ENCODE measurements at places on chromosomes 4 and X. TPM values are rescaled to one million over a fixed set of nuclear protein-coding genes. Genes with fewer than 3 reads are reported as not detected.

- H3K27me3 ChIP-seq = peaks cover 11% of the 10 kb centered on the region
- H3K27ac ChIP-seq = no peak overlapping the region
- H3K36me3 ChIP-seq = no peaks in the 10 kb centered on the region
- H3K4me1 ChIP-seq = no peaks in the 10 kb centered on the region
These were observed 153.0 kb downstream of the DCLK2 start for GRCh38 chr4:150231107-150231770.

DNA sequence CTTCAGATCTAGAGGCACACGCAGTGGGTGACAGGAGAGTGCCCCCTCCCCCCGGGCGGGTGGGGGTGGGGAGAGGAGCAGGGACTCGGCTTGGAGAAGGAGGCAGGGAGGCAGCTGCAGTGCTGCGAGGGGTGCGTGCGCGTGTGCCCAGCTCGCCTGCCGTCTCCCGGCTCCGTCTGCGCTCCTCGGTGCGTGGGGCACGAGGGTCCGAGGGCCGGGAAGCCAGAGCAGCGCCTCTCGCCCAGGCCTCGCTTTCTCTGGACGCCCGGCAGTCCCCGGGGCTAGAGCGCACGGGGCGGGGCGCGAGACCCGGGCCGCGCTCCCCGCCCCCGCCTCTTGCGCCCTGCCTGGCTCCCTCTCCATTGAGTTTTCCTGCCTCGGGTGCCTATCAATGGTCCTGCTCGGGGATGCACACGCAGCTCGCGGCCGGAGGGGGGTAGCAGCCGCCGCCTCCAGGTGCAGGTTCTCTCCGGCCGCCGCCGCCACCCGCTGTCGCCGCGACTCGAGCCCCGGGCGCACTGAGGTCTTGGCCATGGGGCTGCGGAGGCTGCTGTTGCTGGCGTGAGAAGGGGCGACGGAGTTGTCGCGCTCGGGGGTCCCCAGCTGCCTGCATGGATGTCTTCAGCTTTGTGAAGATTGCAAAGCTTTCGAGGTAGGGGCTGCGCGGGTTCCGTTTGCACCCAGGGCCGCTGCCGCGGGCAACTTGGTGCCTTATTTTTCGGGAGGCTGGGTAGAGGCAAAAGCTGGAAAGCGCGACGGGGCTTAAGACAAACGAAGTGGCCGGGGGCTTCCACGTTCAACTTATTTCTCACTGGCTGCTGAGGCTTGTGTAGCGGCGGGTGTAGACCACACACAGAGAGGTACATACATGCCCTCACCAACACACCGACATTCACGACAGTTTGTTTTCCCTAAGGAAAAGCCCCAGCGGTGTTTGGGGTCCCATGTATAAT, at the start of gene FRMPD4:
FRMPD4 (plus strand) TSS at position 113 of the 953 bp plus-strand sequence; CDS start at position 612, 499 bp downstream.
- DNase-seq = no peak
- peaks cover 9% of the 10 kb centered on the region for H3K27me3 ChIP-seq
- H3K4me3 ChIP-seq = no peak within 1 kb of the TSS
- no peak within 1 kb of the TSS for H3K27ac ChIP-seq
- H3K4me1 ChIP-seq = no peaks in the 10 kb centered on the region
- no peaks in the 10 kb centered on the region for H3K36me3 ChIP-seq

Gene AMTN
- not detected for total RNA-seq

GRCh38 chrX:119411959-119412358, 12.8 kb downstream of the SLC25A43 start:
- no peak for DNase-seq
- peaks cover 3% of the 10 kb centered on the region for H3K4me1 ChIP-seq
- peaks cover 2% of the 10 kb centered on the region for H3K36me3 ChIP-seq
- no peak overlapping the region for H3K4me3 ChIP-seq
- no peak overlapping the region for H3K27ac ChIP-seq

- H3K36me3 ChIP-seq = peaks cover 14% of the 10 kb centered on the region
- no peaks in the 10 kb centered on the region for H3K27me3 ChIP-seq
- H3K4me3 ChIP-seq = no peak overlapping the region
These were observed 95.7 kb downstream of the SHISA3 start for GRCh38 chr4:42492962-42493361.

DNA sequence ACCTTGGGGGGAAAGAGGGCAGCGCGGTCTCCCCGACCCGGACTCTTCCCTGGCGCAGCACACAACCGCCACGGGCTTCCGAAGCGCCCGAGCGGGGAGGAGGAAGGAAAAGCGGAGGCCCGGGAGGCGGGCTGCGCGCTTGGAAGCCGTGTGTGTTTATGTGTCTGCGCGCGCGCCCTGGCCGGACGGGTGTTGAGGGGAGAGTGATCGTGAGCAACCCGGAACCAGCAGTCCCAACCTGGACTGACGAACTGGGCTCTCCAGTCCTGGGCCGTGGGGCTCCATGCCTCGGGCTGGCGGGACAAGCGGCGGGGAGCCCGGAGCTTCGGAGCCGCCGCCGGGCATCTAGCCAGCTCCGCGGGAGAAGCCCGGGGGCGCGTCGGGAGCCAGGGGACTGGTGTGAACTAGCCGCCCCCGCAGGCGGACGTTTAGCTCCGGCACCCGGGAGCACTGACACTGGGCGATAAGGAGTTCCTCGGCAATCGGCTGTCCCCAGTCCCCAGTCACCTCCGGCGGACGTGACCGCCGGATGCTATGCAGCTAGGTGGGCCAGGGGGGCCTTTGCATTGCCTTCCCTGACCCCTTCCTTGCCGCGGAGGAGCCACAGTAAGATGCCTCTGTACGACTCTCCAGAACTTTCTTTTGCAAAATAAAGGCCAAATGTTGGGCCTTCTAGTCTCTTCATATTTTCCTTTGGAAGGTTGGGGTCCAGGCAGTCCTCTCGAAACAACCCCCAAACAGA, 74.8 kb upstream of the BCOR start:
- peak; percentile 46 for DNase-seq
- H3K4me1 ChIP-seq = peaks cover 33% of the 10 kb centered on the region
- peak overlapping the region; percentile 100 for H3K27ac ChIP-seq
- no peaks in the 10 kb centered on the region for H3K27me3 ChIP-seq

Gene CENPC
- 32.6 TPM for total RNA-seq

GRCh38 chr4:37279894-37280592, 35.5 kb downstream of the NWD2 start:
- no peak overlapping the region for H3K4me3 ChIP-seq
- H3K4me1 ChIP-seq = no peaks in the 10 kb centered on the region
- no peaks in the 10 kb centered on the region for H3K27me3 ChIP-seq

DNA sequence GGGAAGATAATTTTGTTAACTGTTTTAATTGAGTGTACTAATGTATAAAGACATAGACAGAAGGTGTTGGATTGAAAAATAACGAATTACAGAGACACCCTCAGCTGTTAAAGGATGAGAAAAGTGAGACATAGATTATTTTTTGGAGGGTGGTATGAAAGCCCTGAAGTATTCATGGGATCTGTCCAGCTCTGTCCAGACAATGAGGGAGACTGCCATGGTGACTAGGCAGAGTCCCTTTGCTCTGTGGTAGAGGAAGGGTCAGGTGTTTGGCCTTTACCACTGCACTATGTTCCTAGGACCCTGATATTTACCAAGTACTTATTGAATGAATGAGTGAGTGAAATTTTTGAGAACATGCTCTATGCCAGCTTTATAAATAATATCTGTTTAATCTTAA, 11.4 kb downstream of the FGF2 start:
- no peak overlapping the region for H3K27ac ChIP-seq
- H3K4me3 ChIP-seq = no peak overlapping the region
- DNase-seq = no peak
- no peaks in the 10 kb centered on the region for H3K36me3 ChIP-seq
- no peaks in the 10 kb centered on the region for H3K4me1 ChIP-seq

DNA sequence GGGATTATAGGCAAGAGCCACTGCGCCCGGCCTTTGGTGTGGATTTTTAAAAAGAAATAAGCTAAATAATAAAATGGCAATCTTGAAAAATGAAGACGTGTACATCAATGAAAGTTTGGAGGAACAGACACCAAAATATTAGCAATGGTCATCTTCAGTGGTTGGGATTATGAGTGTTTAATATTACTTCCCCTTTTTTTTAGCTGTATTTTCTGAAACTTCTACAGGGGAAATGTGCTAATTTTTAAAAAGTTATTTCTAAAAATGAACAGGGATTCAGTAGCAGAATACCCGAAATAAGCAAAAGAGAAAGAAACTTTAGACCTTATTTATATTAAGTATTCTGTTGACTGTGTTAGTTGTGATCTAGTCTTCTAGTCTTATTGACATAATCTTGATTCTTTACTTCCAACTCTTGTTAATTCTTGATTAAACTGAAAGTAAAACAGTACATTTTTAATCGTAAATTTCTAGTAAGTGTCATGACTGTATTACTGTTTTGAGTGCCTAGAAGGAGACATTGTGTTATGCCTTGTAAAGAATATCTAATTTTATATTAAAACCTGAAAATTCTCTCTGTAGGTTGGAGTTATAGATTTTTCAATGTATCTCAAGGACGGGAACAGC, 51.3 kb downstream of the RUFY3 start:
- no peak for DNase-seq
- no peaks in the 10 kb centered on the region for H3K4me1 ChIP-seq
- H3K27me3 ChIP-seq = no peaks in the 10 kb centered on the region
- peaks cover 7% of the 10 kb centered on the region for H3K36me3 ChIP-seq
- H3K27ac ChIP-seq = no peak overlapping the region

DNA sequence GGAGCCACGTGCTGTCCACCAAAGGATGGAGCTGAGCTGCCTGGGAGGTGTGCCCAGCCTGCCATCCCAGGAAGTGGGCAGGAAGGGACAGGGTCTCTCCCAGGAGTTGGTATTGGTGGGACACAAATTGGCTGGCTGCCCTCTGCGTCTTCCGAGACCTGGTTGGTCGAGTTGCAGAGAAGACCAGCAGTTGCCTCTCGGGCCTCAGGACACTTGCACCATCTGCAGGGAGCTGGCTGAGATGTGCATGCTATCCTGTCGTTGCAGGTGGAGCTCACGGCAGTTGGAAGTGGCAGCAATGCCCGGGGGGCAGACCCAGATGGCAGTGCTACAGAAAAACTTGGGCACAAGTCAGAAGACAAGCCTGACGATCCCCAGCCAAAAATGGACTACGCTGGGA, 30.2 kb downstream of the BCORL1 start:
- no peaks in the 10 kb centered on the region for H3K27me3 ChIP-seq
- no peak overlapping the region for H3K4me3 ChIP-seq
- H3K4me1 ChIP-seq = no peaks in the 10 kb centered on the region
- no peak overlapping the region for H3K27ac ChIP-seq

DNA sequence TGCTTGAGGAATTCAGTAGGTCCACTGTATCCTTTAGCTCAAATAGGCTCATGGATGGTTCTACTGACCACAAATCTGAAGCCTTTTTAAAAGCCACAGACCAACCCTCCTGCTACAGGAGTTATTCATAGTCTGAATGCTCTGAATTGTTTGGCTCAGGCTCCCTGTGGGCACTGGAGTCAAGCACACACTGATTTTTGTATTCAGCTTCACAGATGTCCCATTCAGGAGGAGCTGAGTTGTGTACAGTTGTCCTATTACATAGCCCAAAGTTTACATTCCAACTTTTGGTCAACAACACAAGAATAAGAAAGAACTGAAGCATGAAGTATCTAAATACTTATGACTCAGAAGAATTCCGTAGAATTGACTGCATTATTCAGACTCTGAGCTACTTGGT, 243.9 kb downstream of the UNC5C start:
- DNase-seq = no peak
- H3K4me1 ChIP-seq = no peaks in the 10 kb centered on the region
- H3K4me3 ChIP-seq = no peak overlapping the region
- no peaks in the 10 kb centered on the region for H3K36me3 ChIP-seq
- no peak overlapping the region for H3K27ac ChIP-seq

Gene KLB
- total RNA-seq = not detected

Gene RGN
- not detected for total RNA-seq

Gene CSAG1
- total RNA-seq = not detected

Gene PRRG1
- not detected for total RNA-seq

GRCh38 chrX:44432641-44433040, 89.2 kb upstream of the EFHC2 start:
- no peaks in the 10 kb centered on the region for H3K36me3 ChIP-seq
- no peak overlapping the region for H3K4me3 ChIP-seq
- peaks cover 2% of the 10 kb centered on the region for H3K4me1 ChIP-seq

GRCh38 chr4:91502365-91502764, 801.4 kb upstream of the GRID2 start:
- no peaks in the 10 kb centered on the region for H3K4me1 ChIP-seq
- H3K27ac ChIP-seq = no peak overlapping the region
- H3K27me3 ChIP-seq = no peaks in the 10 kb centered on the region
- DNase-seq = no peak

DNA sequence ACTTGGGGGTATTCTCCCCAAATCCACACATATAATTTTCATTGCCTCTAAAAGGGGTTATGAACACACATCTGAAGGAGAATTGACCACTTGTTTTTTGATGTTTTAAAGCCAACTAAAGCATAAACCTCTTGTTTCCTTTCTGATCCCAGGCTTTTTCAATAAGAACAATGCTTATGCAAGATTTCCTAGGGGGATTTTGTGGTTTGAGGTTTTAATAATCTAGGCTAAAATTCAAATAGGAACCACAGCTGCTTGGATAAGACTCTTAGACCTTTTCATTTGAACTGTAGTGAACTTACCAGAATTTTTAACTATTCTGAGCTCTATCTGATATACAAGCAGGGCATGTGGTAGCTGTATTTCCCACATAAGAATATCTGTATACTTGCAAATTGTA, 651.1 kb downstream of the ANKRD50 start:
- no peak overlapping the region for H3K27ac ChIP-seq
- no peaks in the 10 kb centered on the region for H3K4me1 ChIP-seq
- no peak for DNase-seq
- no peak overlapping the region for H3K4me3 ChIP-seq

Gene MAGEE2
- not detected for total RNA-seq

DNA sequence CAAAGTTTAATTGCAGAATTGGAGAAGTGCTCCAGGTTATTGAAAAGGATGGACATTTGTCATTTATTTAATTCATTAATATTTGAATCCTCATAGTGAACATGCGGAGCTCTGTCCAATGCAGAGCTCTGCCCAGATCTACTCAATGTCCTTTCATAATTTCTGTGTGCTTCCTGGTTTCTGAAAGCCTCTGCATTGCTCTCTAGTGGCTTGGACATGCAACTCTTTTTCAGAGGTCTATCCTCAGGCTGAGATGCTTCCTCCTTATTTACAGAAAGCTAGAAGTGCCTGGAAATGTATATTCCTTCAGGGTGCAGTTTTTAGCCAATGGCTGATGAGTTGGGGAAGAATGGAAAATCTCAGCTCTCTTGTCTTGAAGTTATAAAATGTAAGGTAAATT, 786.1 kb upstream of the AADAT start:
- H3K27ac ChIP-seq = no peak overlapping the region
- no peak overlapping the region for H3K4me3 ChIP-seq
- DNase-seq = no peak
- H3K36me3 ChIP-seq = no peaks in the 10 kb centered on the region

- no peak overlapping the region for H3K27ac ChIP-seq
- DNase-seq = no peak
- H3K4me3 ChIP-seq = no peak overlapping the region
- no peaks in the 10 kb centered on the region for H3K27me3 ChIP-seq
These were observed 726.4 kb upstream of the MAGEB2 start for GRCh38 chrX:29488919-29489318.

DNA sequence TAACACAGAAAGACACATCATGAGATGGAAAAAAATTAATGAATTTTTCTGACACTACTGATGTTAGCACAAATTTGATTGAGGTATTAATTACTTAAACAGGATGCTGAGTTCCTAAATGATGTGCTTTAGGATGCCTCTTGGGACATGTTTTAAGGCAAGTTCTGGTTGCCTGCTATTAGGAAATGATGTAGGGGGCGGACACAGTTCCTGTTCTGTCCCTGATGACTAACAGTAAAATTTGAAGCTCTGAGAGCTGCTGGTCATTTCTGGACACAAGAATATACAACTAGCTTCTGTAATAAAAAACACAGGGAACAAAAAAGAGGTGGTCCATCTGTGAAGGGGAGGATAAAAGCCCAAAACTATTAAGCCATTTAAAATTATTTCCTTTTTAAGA, 163.2 kb upstream of the ETNPPL start:
- peaks cover 2% of the 10 kb centered on the region for H3K27me3 ChIP-seq
- H3K36me3 ChIP-seq = no peaks in the 10 kb centered on the region
- H3K4me1 ChIP-seq = no peaks in the 10 kb centered on the region
- no peak for DNase-seq
- no peak overlapping the region for H3K4me3 ChIP-seq

All from activated CD4-positive, alpha-beta memory T cell treated with anti-CD3 and anti-CD28 coated beads for 36 hours (primary cell).